ENCODE measurements at places on chromosomes 6 and 20. TPM values are rescaled to one million over a fixed set of nuclear protein-coding genes. Genes with fewer than 3 reads are reported as not detected.

SLC26A8 gene
- 0.04 TPM for polyA plus RNA-seq

SEMG1 gene
- polyA plus RNA-seq: not detected

CYP21A2 gene
- 0.47 TPM for polyA plus RNA-seq

LCA5 gene
- polyA plus RNA-seq: 0.94 TPM

HLA-DQA1 gene
- polyA plus RNA-seq: 2.8 TPM

NMBR gene
- not detected for polyA plus RNA-seq

MEI4 gene
- polyA plus RNA-seq: not detected

NHSL1 gene
- polyA plus RNA-seq: 6.5 TPM

CCN6 gene
- polyA plus RNA-seq: not detected

PPP1R3G gene
- polyA plus RNA-seq: 0.92 TPM

DDX27 gene
- 14.2 TPM for polyA plus RNA-seq

ARMC12 gene
- polyA plus RNA-seq: 0.96 TPM

HM13 gene
- 272 TPM for polyA plus RNA-seq

NOTCH4 gene
- 6.5 TPM for polyA plus RNA-seq

DEF6 gene
- polyA plus RNA-seq: 38.6 TPM

SYNE1 gene
- 7.1 TPM for polyA plus RNA-seq

Data from esophagus (tissue), 2 donors.